Glomerular endothelial cell (primary cell): ENCODE measurements at places on chromosomes 12 and 14.

GRCh38 chr14:99818503-99819036 lies 25.4 kb downstream of the EML1 start:
- no peak for DNase-seq

GRCh38 chr12:127236491-127236890 lies 1030.5 kb upstream of the TMEM132C start:
- DNase-seq = no peak

DNA sequence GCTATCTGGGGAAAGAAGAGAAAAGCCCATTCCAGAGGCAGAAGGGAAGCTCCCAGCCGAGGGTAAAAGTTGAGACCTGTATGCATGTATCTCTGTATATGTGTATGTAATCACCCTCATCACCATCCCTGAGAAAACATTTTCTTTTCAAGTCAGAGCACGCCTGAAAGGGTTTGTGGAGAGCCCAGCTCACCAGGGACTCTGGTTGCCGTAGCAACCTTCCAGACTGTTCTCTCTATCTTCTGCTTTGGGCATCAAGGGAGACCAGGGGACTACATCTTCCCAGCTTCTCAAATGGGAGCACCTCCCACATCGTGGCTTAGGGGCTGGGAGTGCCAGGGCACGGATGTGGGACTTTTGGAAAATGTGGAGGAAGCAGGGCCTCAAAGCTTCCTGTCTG lies 93.5 kb downstream of the GALNT8 start:
- DNase-seq = no peak

- no peak for DNase-seq
Measured at GRCh38 chr12:13093191-13093847, 10.1 kb downstream of the GSG1 start.

DNA sequence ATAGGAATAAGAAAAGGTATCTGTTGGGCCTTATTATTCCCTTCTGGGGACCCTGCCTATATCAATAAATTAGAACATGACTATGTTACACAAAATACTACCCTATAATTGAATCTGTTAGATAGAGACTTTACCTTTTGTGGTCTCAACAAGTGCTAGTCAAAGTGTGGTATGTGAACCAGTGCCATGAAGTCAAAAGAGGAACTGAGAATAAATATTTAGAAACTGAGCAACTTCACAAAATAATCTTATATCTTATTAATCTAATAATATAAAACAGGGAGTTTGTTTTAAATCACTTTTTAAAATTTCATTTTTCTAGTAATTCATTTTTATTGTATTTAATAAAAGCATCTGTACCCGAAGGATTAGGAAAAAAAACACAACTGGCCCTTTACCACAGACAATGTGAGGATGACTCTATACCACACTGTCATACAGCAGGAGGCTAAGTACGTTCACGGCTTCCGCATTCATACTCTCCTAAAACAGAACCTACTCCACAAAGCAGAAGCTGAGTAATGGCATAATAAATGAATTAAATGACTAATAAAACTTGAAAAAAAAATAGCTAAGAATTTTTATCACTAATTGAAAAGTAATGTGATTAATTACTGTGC lies 42.1 kb downstream of the SEC23A start:
- DNase-seq = no peak

DNA sequence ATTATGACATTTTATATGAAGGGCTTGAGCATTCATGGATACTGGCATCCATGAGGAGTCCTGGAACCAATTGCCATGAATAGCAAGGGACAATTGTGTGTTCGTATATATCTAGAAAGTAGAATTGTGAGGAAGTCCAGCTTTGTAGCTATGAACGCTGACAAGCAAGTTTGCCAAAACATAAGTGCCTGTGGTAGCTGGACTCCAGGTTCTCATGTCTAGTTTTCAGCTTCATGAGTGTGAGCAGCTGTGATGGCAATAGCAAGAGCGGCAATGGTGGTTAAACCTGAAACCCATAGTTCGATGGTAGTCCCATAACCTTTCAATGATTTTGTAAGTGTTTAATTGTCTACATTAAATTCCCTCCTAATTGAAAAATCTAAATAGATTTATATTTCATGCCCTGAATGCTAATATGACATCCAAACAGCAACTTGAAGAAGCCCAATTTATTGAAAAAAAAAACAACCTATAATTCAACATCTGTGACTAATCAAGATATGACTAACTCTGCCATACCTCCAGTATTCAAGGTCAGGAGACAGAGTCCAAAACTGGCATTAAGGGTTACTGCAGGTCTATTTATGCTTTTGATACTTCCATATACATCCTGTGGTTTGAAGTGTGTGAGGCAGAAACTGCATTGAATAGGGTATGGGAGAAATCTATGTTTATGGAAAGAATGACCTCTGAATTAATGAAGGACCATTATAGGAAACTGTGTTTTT lies 50.3 kb upstream of the PCED1B start:
- DNase-seq = no peak

DNA sequence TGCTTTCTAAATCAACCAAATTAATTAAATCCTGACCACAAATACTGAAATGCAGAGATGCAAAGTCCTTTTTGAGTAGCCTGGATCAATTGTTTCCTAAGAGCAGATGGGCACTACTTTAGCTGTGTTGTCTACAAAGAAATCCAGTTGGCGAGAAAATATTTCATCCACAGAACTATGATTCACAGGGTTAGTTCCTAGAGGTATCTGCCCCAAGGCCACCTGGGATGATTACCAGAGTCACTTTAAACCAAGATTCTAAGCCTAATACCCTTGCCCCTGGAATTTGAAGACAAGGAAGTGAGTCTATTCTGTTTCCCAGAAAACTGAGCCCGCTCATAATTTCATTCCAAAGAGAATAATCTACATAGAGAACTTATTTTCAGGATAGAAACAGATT lies 198.4 kb downstream of the PPM1H start:
- DNase-seq = no peak

DNA sequence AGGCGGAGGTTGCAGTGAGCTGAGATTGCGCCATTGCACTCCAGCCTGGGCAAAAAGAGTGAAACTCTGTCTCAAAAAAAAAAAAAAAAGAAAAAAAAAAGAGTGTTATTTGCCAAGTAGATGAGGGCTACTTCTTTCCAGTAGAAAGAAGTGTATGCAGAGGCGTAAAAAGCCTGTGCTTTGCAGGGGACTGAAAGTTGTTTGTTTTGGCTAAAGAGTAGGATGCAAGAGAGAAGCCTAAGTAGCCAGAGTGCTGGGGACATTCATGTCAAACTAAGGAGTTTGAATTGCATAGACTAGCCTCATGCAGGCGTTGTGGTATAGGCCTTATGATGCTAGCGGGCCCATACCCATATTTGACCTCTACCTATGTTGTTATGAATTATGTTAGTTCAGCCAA lies 9.5 kb downstream of the HSD17B6 start:
- no peak for DNase-seq

- no peak for DNase-seq
Measured at GRCh38 chr14:80213602-80214001, 2.3 kb upstream of the DIO2 start.

GRCh38 chr12:32470936-32471470 lies 71.6 kb downstream of the FGD4 start:
- DNase-seq = no peak

DNA sequence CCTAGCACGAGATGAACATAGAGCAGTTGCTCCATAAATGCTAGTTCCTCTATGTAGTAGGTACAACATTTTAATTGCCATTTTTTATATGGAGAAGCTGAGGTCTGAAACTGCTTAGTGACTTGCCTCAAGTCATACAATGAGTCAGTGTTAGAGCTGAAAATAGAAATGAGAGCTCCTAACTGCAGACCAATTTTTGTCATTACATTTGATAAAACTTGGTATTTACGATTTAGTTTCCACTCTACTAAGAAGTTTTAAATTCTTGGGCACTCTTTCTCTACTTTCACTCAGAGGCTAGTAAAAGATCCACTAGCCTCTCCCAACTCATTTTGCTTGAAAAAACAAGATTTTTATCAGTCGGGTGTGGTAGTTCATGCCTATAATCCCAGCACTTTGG lies 8.1 kb upstream of the TMED10 start:
- no peak for DNase-seq

DNA sequence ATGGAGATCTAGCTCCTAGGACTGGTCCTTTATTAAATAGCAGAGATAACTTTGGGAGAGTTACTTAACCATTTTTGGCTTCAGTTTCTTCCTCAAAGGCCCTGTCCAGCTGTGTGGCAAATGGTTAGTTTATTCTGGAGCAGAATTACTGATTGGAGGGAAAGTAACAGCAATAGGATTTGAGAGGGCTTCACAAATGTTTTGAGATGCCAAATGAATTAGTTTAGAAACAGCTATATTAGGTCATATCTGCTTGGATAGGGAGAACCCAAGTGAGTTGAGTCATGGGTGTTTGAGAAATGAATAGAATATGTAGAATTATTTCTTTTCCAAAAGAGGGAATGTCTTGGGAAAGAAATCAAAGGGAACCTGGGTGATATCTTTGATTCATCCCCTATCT lies 17.5 kb downstream of the RASSF3 start:
- no peak for DNase-seq

- DNase-seq = no peak
Measured at GRCh38 chr14:79137045-79137430, 966.9 kb downstream of the NRXN3 start.
